Muscle of leg (tissue), 16 donors: ENCODE measurements at places on chromosomes 4 and X. TPM values are rescaled to one million over a fixed set of nuclear protein-coding genes. Genes with fewer than 3 reads are reported as not detected.

COMMD8 gene
- total RNA-seq: 13.8 TPM

GLRB gene
- 8.9 TPM for total RNA-seq

PAGE1 gene
- not detected for total RNA-seq

GABRQ gene
- 1.2 TPM for total RNA-seq

SSX2 gene
- not detected for total RNA-seq

MFAP3L gene
- total RNA-seq: 1.1 TPM

DDIT4L gene
- total RNA-seq: 30.0 TPM

USP51 gene
- 4.1 TPM for total RNA-seq

GC gene
- total RNA-seq: 0.35 TPM

TMEM35A gene
- 1.1 TPM for total RNA-seq

KLHL13 gene
- total RNA-seq: 47.1 TPM
